ENCODE measurements at places on chromosomes 7 and 10.
A peak's percentile ranks its signal among the peaks of the same experiment; 100 is the strongest.

DNA sequence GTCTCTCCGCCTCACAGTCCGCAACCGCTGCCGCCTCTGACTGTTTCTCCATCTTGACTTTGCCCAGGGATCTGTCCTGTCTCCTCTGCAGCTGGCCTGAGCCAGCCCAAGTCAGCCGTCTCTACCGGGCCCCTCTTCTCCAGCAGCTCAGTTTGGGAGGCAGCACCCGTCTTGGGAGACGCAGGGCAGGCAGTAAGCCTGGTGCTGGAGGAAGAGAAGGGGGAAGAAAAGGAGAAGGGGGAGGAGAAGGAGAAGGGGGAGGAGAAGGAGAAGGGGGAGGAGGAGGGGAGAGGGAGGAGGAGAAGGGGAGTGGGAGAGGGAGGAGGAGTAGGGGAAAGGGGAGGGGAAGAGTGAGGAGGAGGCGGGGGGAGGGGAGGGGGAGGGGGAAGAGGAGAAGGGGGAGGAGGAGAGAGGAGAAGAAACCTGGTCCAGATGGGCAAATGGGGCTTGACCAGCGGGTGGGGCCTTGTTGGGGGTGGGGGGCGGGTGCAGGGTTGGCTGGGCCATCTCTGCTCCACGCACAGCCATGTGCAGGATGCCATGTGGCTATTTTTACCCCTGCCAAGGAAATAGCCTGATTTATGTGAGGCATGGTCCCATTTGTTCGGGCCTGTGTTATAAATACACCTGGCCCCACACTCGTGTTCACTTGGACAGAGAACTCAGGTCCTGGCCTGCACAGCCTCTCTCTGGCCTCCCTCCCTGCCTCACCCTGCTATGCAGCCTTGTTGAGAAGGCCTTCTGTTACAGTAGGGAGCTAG, 35.9 kb upstream of the FZD9 start:
- no peak for DNase-seq

GRCh38 chr10:122301055-122301810, 30.1 kb downstream of the BTBD16 start:
- DNase-seq: no peak

GRCh38 chr7:11749629-11750028, 82.4 kb downstream of the THSD7A start:
- no peak for DNase-seq

DNA sequence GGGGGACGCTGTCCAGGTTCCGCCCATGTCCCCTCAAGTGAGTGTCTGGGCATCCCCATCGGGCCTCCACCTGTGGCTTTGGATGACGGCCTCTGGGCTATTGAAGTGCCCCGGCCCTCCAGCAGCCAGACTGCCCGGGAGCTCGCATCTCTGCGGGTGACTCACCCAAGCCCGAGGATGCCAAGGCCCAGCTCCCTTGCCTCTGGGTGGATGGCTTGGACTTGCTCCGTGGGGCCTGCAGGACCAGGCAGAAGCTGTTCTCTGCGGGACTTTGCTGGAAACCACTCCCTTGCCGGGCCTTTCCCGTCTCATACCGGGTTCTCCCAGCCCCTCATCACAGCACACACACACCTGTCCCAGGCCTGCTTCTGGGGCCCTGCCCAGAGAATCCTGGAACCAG, 22.4 kb downstream of the DPYSL4 start:
- DNase-seq: no peak

DNA sequence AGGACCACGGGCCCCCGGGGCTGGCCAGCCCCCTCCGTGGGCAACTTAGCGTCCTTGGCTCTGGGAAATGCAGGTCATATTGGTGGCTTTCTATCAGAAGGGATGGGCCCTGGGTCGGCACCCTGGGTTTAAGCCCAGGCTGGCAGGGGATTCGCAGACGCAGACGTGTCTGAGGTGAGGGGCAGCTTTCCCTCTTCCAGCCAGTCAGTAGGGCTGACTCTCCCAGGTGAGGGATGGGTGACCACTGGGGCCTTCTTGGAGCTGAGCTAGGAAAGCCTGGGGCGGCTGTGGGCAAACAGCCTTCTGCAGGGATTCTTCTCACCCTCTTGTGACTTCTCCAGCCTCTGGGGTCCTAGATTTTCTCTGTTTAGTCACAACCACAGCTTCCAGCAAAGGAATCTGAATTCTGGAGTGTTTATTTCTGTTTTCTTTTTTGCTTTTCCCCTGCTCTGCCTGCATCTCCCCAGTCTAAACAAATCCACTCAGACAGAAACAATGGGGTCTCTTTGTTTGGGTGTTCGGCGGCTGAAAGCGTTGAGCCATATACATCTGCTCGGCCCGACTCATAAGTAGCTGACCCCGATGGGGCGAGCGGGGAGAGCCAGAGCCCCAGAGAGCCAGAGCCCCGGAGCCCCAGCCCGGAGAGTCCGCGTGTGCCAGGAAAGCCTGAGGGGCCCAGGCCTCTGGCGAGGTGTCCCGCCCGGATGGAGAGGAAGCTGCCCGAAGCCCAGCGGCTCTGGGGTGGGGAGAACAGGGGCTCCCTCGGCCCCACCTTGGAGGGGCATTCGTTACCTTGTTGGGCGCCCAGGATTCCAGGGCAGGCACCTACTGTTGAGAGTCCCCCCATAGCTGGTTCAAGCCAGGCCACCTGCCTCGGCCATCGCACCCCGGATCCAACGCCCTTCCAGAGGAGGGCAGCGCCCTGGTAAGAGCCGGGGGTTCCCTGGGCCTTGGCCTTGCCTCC, 2.0 kb downstream of the MNX1 start:
- DNase-seq: peak; percentile 41
